ENCODE measurements at places on chromosomes 13 and 19.

GRCh38 chr19:53782698-53783097 is 41.4 kb downstream of the NLRP12 start:
- DNase-seq = no peak

- DNase-seq = no peak
Measured at GRCh38 chr19:45809643-45810159, 5.4 kb downstream of the RSPH6A start.

DNA sequence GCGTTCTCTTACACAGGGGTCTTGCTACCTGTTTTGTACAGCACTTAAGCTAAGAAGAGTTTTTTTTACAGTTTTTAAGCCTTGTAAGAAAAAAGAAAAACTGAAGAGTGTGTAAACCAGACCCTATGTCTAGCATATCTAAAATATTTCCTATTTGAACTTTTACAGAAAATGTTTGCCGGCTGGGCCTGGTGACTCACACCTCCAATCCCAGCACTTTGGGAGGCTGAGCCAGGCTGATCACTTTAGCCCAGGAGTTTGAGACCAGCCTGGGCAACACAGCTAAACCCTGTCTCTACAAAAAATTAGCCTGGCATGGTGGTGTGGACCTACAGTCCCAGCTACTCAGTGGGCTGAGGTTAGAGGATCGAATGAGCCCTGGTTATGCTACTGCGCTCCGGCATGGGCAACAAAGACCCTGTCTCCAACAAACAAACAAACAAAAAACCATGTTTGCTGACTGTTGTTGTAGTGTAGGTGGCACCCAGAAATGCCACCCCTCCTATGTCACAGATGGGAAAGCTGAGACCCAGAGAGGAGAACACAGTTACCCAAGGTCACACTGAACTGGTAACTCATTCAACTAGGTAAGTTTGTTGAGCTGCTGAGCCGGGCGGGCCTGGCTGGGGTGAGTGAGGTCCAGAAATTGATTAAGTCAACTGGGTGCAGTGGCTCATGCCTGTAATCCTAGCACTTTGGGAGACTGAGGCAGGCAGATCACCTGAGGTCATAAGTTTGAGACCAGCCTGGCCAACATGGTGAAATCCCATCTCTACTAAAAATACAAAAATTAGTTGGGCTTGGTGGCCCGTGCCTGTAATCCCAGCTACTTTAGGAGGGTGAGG is 1.9 kb upstream of the VASP start:
- DNase-seq = no peak

DNA sequence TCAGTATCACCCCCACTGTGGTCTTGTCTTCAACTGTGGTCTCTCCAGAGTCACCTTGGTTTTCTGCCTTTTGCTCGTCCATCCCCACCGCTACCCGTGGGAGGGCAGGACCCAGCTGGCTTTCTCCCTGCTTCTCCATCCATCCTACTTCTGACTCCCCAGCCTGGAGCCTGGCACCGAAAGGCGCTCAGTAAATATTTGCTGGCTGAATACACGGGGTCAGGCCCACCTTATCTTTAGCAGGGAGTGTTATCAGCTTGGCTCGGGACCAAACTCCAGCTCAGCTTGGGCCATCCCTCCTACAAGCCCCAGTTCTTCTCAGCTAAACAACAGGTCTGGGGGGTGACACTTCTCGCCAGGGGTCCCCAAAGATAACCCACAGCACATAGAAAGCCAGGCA is 62.0 kb upstream of the KLF2 start:
- DNase-seq = peak; percentile 48

GRCh38 chr19:41175801-41176777 is 16.9 kb upstream of the CYP2S1 start:
- DNase-seq = peak; percentile 67

DNA sequence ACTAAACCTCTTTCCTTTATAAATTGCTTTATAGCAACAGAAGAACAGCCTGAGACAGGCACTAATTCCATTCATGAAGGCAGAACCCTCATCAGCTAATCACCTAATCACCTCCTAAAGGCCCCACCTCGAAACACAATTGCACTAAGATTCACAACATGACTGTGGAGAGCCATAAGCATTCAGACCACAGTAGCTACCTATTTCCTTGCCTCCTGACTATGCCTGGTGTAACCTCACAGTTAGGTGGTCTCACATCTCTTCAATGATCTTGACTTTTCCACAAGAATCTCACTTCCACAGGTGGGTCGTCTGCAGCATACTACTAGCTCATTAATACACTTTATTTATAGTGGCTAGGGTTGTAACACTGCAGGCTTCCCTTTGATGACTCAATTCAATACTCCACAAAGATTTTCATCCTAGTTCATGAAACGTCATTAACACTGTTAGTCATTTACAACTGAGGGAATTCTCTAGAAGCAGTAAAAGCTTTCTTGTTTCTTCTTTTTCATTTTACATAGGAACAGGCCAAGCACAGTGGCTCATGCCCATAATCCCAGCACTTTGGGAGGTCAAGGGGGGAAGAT is 27.1 kb downstream of the STK24 start:
- no peak for DNase-seq

DNA sequence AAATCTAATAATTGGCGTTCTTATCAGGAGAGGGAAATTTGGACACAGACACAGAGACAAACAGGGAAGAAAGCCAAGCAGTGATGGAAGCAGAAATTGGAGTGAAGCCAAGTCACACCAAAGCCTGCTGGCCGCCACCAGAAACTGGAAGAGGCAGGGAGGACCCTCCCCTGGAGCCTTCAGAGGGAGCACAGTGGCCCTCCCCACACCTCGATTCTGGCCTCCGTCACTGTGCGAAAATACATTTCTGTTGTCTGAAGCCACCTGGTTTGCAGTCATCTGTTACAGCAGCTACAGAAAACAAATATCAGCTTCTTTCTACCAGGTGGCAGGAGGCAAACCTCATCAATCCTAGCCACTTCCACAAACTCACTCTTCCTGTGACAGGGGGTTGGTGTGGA is 8.3 kb upstream of the TLE6 start:
- no peak for DNase-seq

- no peak for DNase-seq
Measured at GRCh38 chr19:3621689-3622088, 4.9 kb downstream of the CACTIN start.

DNA sequence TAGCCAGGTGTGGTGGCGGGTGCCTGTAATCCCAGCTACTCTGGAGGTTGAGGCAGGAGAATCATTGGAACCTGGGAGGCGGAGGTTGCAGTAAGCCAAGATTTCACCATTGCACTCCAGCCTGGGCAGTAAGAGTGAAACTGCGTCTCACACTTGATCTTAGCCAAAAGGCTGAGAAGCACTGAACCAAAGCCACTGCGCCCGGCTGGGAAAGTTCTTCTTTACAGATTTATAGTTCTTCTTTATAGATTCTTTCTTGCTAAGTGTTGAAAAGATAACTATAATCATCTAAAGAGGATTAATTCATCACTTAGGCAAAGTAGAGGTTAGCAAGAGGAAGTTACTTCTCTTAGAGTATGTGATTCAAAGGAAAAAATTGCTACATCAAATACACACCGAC is 11.1 kb downstream of the ZNF417 start:
- DNase-seq = no peak

DNA sequence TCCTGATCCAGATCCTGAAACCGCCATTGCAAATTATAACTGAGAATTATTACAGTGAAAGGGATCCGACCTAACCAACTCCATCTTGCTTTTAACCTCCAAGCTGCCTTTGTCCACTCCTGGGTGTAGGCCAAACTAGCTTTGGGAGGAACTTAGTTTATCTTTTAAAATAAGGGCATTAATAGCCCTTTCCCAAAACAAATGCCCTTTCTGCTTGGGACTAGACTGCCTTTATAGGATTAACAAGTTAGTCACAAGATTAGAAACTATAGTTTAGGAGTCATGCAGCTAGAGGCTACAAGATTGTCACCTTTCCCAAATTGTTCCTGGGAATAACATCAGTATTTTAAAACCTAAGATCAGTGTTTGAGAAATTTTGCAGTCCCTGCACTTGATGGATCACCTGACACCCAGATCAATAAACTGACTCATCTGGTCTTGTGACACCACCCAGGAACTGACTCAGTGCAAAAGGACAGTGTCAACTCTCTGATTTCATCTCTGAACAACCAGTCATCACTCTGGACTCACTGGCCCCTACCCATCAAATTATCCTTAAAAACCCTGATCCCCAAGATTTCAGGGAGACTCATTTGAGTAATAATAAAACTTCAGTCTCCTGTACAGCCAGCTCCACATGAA is 4.1 kb upstream of the ZNF841 start:
- DNase-seq = no peak

DNA sequence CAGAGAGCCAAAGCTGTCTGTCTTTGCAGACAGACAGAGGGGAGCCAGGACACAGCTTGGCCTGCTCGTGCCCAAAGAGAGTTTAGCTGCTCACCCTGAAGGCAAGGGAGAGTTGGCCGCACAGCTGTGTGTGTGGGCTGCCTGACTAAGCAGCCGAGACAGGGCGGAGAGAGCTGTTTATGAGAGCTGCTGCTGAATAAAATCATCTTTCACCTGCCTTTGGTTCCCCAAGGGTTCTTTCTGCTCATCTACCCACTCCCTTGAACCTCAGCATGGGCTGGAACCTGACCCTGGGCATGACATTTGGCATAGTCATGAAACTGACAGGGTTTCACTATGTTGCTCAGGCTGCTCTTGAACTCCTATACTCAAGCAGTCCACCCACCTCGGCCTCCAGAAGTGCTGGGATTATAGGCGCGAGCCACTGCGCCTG is 98.2 kb downstream of the RBM26 start:
- no peak for DNase-seq

GRCh38 chr19:38394488-38394887 is 6.0 kb downstream of the SPRED3 start:
- DNase-seq = no peak

- DNase-seq = peak; percentile 67
Measured at GRCh38 chr13:27450921-27451471, 632 bp upstream of the MTIF3 start.

DNA sequence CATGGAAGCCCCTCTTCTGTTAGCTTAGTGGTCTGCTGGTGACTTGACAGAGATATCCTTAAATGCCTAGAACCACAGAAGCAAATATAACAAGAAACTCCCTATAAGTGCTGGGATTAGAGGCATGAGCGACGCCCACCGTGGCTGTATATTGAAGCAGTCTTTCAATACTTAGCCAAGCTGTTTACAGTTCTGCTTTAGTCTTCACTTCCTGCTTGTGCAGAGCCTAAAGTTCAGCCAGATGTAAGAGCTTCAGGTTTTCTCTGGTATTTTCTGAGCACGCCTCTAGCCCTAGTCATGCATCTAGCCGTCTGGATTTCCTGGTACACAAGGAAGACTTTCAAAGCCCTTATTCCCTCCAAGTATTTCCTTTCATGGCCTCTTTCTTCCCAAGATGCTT is 28.5 kb downstream of the TRPM4 start:
- DNase-seq = no peak

- DNase-seq = no peak
Measured at GRCh38 chr13:27371932-27372331, 52.5 kb upstream of the GTF3A start.

DNA sequence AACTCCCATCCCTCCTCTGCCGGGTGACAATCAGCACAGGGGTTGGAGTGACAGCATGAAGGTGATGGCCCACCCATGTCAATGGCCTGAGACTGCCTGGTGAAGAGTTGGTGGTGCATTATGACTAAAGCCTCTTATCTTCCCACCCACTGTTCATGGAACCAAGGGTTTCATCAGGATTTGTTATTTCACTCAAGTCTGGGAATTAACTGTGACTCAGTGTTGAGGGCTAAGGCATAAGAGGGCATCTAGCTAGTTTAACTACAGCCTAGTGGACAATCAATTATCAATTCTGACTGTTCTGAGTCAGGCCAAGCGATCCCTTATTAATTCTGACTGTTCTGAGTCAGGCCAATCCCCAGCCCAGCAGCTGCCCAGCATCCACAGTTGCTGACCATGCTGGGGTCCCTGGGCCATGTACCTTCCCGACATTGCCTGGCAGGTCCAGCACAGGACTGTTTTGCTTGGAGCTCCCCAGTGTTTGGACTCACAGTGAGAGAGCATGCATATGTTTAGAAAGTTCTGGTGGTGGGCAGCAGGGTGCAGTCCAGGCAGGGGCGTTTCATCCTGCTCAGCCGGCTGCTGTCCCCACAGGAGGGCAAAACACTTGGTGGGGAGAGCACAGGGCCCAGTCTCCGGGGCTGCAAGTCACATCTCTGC is 65.5 kb downstream of the RASL11A start:
- DNase-seq = no peak

GRCh38 chr19:10142701-10143375 is 23.1 kb upstream of the EIF3G start:
- DNase-seq = no peak

DNA sequence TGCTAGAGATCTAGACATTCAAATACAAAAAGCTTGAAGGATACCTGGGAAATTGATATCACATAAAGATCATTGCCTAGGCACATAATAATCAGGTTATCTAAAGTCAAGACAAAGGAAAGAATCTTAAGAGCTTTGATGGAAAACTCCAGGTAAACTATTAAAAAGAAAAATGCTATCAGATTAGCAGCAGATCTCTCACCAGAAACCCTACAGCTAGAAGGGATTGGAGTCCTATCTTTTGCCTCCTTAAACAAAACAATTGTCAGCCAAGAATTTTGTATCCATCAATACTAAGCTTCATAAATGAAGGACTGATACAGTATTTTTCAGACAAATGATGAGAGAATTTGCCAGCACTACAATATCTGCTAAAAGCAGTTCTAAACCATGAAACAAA is 682.4 kb upstream of the ATXN8OS start:
- DNase-seq = no peak

DNA sequence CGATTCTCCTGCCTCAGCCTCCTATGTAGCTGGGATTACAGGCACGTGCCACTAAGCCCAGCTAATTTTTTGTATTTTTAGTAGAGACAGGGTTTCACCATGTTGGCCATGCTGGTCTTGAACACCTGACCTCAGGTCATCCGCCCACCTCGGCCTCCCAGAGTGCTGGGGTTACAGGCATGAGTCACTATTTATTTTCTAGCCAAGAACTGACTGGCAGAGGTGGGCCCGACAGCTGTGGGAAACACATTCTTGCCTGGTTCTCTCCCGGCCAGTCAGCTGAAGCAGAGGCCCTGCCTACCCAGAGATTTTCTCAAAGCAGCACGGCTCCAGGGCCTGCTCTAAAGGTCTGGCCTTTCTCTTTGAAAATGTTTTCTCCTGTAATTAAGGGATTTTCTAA is 108.0 kb downstream of the KCTD15 start:
- DNase-seq = no peak

- no peak for DNase-seq
Measured at GRCh38 chr19:51735759-51736449, 12.1 kb upstream of the HAS1 start.

DNA sequence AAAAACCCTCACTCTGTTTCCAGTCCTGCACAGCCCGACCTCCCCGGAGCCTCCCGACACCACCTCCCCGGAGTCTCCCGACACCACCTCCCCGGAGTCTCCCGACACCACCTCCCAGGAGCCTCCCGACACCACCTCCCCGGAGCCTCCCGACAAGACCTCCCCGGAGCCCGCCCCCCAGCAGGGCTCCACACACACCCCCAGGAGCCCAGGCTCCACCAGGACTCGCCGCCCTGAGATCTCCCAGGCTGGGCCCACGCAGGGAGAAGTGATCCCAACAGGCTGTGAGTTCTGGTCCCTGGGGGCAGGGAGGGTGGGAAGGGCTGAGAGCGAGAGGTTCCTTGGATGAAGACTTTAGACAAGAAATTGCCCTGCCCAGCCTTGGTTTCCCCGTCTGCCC is 5.4 kb downstream of the MADCAM1 start:
- no peak for DNase-seq

All from mesothelial cell of epicardium (in vitro differentiated cells).